ENCODE measurements at places on chromosomes 6 and 20.

- DNase-seq = no peak
Measured at GRCh38 chr6:45979311-45979710, 36.3 kb downstream of the CLIC5 start.

- DNase-seq = no peak
Measured at GRCh38 chr6:163620101-163620500, 205.6 kb downstream of the QKI start.

DNA sequence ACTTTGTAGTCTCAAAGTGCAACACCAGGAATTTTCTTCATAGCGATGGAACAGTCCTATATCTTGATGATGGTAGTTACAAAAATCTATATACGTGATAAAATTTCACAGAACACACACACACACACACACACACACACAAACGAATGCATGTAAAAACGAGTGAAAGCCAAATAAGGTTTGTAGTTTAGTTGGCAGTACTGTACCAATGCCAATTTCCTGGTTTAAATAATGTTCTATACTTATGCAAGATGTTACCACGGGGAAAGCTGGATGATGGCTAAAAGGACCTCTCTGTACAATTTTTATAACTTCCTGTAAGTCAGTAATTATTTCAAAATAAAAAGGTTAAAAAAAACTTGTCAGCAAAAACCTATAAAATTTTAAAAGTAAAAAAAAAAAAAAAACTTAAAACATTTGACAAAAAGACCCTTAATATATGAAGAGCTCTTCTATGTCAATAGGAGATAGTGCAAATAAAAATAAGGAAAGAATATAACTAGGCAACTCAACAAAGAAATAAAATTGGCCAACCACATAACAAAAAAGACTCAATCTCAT, 37.6 kb downstream of the PDSS2 start:
- no peak for DNase-seq

DNA sequence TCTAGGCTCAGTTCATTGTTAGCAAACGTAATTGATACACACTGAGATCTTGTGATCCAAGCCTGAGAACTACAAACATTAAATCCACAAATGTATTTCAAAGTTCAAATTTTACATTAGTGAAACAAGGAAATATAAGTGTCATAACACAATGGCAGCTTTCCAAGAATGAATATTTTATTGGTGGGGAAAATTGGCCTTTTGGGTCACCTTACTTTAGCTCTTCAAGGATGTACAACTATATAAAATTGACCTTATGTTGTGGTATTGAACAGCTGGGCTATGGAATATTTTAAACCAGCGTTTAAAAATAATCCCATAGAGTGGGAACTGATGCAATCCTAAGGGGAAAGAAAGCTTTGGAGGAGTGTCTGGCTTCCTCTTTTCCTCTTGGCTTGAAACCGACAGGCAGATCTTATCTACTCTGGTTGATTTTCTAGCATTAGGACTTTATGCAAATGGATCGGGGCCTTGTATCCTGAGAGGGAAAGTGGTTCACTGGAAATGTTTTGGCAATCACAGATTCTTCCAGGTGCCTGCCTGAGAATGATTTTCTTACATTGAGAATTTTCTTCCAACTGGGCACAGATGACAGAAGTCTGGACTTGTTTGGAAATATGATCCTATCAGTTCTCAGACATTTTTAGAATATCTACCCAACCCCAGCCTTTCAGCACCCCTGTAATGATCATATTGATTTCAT, 184.8 kb upstream of the ECI2 start:
- no peak for DNase-seq

GRCh38 chr6:162698440-162698839, 29.1 kb downstream of the PRKN start:
- no peak for DNase-seq
